ENCODE measurements at places on chromosomes 1 and 21.

GRCh38 chr1:16068356-16069270 is 4.8 kb downstream of the FAM131C start:
- DNase-seq = no peak

GRCh38 chr1:182552527-182552926 is 36.5 kb downstream of the RNASEL start:
- no peak for DNase-seq

- DNase-seq = no peak
Observed at GRCh38 chr1:211339631-211340041, 13.0 kb downstream of the TRAF5 start.

- no peak for DNase-seq
Observed at GRCh38 chr1:229378586-229379367, 35.9 kb upstream of the CCSAP start.

DNA sequence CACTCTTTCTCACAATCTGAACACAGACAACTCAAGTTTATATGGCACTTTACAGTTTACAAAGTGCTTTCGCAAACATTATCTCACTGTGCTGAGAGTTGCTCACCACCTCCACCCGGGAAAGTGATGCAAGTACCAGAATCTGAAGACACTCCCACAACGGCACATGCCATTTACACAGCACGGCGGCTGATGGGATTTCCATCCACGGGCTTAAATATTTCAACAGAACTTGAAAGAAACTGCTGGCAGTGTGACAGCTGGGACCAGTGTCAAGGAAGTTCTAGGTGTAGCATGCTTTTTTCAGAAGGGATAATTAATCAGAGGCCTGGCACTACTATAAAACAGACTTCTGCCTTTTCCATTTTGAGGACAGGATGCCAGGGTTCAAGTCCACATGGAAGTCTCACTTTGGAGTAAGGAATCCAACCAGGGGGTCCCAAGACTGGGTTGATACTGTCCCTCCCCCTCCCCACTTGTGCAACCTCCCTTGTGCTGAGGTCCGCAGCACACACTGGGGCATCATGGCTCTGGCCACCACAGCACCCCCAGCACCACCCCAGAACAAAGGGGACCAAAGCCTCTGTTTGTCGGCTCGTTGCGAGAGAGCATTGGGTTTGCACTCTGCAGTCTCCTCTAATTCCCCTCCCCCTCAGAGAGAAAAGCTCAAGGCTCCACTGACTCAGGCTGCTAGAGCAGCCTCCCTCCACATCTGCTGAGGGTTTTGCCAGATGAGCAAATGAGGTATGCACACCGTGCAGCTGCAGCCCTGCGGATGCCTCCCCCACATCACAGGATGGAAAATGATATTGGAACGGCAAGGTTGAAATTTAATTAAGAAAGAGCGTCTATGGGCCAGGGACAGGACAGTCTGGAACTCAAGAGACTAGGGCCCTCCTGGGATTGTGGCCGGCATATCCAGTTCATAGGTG is 154.9 kb downstream of the TGFBR3 start:
- DNase-seq = no peak

- peak; percentile 92 for DNase-seq
Observed at GRCh38 chr1:6475381-6476133, 9.6 kb upstream of the TNFRSF25 start.

DNA sequence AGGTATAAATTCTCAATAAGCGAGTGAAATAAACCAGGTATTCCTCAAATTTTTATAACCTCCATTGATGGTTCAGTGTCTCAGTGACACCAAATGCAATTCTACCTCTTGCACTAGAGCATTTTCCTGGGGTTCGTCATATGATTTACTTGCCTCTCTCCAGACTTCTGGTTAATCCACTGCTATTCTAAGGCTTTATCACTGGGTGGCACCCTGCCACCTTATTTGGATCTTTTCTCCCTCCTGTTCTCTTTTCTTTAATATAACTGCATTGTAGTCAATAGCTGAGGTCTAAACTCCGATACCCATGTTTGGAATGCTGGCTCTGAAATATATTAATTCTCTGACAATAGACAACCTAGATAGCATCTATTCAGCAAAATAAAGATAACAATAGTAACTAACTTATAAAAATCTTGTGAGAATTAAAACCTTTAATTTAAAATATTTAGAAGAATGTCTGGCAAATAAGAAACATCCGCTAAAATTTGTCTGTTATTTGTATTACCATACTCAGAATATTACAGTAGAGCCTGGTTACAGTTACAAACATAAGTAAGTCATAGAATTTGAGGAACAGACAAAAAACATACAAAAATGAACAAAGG is 436.4 kb downstream of the PLA2G4A start:
- no peak for DNase-seq
